ENCODE measurements at places on chromosomes 11 and 22. TPM values are rescaled to one million over a fixed set of nuclear protein-coding genes. Genes with fewer than 3 reads are reported as not detected.

DNA sequence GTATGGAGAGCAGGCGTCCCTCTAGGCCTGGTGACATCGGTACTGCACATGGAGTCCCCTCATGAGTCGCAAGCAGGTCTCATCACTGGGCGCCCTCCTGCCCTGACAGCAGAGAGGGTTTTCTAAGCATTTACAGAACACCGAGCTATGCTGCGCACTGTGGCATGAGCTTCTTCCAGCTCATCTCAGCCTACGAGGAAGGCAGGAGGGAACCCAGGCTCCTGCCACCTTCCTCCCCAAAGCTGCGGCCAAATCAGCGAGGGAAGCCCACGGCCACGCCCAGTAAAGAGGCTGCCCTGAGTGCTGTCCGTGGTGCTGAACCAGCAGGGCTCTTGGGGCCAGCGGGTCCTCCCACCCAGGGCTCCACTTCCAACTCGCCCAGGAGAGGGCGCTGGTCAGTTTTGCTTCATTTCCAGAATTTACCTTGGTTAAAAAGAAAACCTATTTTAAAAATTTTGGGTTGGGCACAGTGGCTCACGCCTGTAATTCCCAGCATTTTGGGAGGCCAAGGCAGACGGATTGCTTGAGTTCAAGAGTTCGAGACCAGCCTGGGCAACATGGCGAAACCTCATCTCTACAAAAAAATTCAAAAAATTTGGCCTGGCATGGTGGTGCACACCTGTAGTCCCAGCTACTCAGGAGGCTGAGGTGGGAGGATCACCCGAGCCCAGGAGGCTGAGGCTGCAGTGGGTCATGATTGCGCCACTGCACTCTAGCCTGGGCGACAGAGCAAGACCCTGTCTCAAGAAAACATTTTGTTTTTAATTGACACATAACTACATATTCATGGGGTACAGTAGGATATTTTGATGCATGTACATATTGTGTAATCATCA, 34.2 kb downstream of the PHF21B start:
- DNase-seq, result peak; percentile 31

- DNase-seq, result no peak
Observed at GRCh38 chr11:45754261-45754709, 50.7 kb upstream of the SLC35C1 start.

DNA sequence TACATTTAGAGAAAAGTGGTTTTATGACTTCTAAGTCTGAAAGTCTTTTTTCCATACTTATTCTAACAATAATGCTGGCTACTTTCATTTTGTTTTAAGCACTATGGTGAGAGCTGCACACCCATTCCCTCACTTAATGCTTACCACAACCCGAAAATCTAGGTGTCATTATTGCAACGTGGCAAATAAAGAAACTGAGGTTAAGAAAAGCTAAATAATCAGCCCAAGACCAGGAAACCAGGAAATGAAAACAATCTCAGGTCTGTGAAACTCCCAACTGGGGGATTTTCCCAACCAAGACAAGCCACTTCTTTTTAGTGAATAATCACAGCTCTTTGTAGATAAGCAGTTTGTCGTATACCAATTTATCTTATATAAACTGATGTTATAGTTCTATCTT, 126.3 kb downstream of the SLC1A2 start:
- DNase-seq, result no peak

DNA sequence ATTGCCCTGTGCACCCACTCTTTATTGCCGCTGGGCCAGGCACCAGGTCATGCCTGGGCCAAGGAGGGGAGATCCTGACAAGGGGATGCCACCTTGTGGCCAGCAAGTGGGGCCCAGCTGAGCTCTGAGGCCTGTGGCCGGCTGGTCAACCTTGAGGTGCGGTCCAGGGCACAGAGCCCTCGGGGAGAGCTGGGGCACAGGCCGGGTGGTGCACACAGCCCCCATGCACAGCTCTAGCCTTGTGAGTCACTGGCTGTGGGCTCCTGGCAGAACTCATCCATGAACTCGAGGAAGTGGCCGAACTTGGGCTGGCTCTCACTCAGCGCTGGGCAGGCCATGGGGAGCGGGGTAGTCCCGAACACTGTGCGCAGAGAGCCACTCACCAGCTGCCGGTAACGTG, 94.3 kb downstream of the RNF169 start:
- DNase-seq, result no peak

DNA sequence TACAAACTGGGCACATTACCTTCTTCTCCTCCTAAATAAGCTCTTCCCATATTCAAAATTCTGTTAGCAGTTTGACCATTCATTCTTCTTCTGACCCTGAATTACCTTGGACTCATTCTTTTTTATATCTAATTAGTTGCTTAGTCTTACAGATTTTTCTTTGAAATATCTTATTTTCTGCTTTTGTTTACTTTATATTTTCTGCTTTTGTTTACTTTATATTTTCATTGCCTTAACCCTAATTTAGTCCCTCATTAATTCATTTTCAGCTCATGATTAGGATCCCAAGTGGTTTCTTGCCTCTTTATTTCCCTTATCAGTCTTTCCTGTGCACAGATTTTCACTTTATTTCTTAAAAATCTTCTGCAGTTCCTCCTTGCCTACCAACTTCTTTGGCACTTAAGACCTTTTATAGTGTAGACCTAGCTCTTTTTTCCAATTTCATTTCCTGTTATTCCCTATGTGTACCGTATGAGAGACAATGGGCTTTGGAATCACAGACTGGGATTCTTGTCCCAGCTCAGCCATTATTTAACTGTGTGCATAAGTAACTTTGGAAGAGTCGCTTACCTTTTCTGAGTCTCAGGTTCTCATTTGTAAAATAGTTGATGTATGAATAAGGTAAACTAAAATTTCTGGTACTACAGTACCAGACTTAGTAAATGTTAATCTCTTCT, 39.2 kb downstream of the SIK2 start:
- no peak for DNase-seq

DNA sequence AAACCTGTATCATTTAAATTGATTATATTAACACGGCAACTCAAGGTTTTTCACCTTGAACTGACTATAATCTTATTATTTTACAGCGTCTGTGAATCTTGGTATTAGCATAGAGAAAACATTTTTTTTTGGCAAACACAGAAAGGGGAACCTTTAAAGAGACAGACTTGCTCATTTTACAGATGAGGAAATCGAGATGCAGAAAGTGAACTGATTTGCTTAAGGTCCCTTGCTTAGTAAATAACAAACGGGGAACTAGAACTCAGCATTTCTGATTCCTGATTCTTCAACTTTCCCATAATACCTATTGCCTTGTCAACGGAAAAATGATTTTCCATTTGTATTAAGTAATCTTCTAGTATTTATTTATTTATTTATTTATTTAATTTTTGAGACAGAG, 33.2 kb upstream of the CECR2 start:
- DNase-seq, result no peak

- DNase-seq, result no peak
Observed at GRCh38 chr11:16897470-16898061, 116.6 kb downstream of the PLEKHA7 start.

DNA sequence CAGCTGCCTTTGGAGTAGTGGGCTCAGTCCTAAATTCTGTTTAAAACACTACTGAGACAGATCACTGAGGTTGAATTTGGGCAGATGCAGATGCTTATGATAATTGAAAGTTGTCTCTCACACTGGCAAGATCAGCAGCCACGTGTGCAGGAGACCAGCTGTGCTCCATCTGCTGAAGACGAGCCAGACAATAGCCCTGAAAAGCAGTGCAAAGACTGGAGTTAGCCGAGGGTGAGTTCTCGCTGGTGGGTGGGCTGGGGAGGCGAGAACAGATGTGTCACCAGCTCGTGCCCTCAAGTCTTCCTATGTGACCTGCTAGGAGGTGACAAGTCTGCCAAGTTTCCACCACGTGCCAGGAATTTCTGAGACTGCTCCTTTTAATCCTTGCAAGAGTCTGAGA, 661.3 kb upstream of the B3GAT1 start:
- DNase-seq, result no peak

DNA sequence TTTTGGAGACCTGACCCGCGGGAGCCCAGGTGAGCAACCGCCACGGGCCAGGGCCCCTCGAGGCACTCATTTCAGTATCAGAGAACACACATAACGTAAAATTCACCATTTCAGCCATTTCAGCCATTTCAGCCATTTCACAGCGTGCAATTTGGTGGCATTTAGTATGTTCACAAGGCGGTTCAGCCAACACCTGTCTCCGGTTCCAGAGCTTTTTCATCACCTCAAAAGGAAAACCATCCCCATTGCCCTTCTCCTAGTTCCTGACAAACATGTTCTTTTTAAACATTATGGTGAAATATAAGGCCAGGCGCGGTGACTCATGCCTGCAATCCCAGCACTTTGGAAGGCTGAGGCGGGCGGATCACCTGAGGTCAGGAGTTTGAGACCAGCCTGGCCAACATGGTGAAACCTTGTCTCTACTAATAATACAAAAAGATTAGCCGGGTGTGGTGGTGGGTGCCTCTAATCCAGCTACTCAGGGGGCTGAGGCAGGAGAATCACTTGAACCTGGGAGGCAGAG, 119.3 kb downstream of the KCNQ1 start:
- no peak for DNase-seq

DNA sequence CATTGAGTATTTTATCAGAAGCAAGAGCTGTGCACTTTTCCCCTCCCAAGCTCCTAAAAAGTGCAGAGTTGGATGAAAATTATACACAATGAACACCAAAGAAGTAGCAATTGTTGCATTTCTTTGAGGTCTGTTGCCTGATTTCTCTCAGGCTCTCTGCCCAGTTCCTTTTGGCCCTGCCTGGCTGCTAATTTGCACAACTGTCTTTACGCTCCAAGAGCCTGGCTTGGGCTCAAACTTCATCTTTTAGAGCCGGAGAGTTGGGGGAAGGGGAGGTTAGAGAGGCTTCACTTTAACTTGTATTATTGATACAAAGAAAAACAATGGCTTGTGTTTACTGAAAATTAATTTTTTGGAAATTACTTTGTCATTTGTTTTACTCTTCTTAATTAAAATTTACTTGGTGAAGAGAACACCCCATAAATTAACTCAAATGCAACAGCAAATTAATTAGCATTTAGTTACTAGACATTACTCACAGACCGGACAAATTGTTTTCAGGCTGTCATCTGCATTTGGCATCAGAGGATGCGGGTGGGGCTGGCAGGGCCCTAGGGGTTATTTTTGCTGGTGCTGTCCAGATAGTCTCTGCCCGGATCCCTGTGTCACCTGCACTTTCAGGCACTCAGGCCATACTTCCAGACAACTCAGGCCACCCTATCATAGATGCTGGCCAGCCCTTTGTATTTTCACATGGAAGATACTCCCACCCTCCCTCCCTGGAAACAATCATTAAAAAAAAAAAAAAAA, 407.3 kb downstream of the NXPE2 start:
- no peak for DNase-seq

DNA sequence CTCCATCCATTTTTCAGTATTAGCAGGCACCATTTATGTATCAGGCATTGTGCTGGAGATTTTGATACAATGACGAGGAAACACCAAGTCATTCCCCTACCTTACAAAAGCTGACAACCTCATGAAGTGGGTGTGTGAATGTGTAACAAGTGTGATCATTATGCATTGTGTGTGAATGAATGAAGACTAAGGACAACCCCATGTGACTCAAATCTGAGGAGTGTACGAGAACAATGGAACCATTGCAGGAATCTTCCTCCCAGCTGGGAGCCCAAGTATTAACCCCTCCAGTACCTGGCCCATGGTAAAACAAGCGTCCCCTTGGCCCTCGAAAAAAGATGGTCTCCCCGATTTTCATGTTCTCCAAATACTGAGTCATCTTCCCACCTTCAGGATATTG, 4.4 kb downstream of the CYB5R2 start:
- no peak for DNase-seq

TXNRD2 gene
- total RNA-seq, result 28.9 TPM

TMEM121B gene
- 0.18 TPM for total RNA-seq

PIWIL4 gene
- total RNA-seq, result 16.8 TPM

SAA4 gene
- not detected for total RNA-seq

AQP11 gene
- total RNA-seq, result 62.0 TPM

GPHA2 gene
- not detected for total RNA-seq

HTR3B gene
- total RNA-seq, result not detected

ACR gene
- total RNA-seq, result not detected

All from Peyer's patch (tissue), 4 donors.